ENCODE measurements at places on chromosomes 1 and 21. TPM values are rescaled to one million over a fixed set of nuclear protein-coding genes. Genes with fewer than 3 reads are reported as not detected.

The PTPN22 gene
- polyA plus RNA-seq: 0.12 TPM

The HSF2BP gene
- 1.1 TPM for polyA plus RNA-seq

GRCh38 chr1:160520582-160520981 lies 2.5 kb downstream of the SLAMF6 start:
- no peak overlapping the region for H3K4me3 ChIP-seq
- DNase-seq: no peak
- no peak overlapping the region for H3K27ac ChIP-seq
- no peaks in the 10 kb centered on the region for H3K36me3 ChIP-seq
- no peaks in the 10 kb centered on the region for H3K4me1 ChIP-seq
- peaks cover 4% of the 10 kb centered on the region for H3K27me3 ChIP-seq

DNA sequence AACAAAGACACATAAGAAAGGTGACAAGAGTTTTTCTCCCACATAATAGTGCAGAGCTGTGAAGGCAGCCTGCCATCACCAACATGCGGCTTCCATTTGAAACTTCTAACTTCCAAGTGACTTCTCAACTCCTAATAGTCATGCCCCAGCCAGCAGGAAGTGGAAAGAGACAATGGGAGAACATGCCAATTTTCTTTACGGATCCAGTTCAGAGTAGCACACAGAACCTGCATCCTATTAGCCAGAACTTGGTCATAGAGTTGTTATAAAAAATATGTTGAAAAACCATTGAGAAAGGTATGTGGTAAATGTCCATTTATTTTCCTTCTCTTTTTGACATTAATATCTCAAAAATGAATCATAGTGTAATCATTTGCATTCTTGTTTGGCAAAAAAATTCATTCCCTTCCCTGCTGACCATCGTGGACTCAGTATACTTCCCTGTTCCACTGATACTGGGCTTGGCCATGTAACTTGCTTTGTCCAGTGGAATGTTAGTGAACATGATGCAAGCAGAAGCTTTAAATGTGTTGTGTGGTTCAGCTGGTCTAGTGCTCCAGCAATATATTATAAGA lies 197.4 kb downstream of the SEC16B start:
- no peaks in the 10 kb centered on the region for H3K27me3 ChIP-seq
- no peak overlapping the region for H3K4me3 ChIP-seq
- H3K4me1 ChIP-seq: no peaks in the 10 kb centered on the region
- H3K27ac ChIP-seq: no peak overlapping the region
- no peak for DNase-seq
- H3K36me3 ChIP-seq: no peaks in the 10 kb centered on the region

DNA sequence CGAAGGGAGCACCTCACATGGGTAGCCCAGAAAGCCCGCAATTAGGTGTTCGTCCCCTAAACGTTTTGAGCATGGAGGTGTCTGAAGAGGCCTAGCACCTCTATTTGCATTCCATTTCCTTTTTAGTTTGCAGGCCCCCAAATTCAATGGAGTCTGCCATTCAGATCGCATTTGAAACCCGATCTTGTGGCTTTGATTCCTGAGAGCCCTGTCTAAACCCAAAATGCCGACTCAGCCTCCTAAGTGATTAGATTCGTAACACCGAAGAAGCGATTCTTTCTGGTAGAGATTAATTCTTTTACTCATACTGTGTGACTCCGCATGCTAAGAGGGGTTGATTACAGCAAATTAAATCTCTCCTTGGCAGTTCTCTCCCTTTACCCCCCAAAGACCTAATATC lies 415.2 kb upstream of the KAZN start:
- DNase-seq: no peak
- H3K36me3 ChIP-seq: no peaks in the 10 kb centered on the region
- no peak overlapping the region for H3K4me3 ChIP-seq
- no peaks in the 10 kb centered on the region for H3K4me1 ChIP-seq

Measured in SK-N-SH (cell line).